ENCODE measurements at places on chromosomes 7 and 10.
A peak's percentile ranks its signal among the peaks of the same experiment; 100 is the strongest.

GRCh38 chr10:28094121-28094520 is 95.2 kb upstream of the ODAD2 start:
- peak; percentile 25 for DNase-seq

DNA sequence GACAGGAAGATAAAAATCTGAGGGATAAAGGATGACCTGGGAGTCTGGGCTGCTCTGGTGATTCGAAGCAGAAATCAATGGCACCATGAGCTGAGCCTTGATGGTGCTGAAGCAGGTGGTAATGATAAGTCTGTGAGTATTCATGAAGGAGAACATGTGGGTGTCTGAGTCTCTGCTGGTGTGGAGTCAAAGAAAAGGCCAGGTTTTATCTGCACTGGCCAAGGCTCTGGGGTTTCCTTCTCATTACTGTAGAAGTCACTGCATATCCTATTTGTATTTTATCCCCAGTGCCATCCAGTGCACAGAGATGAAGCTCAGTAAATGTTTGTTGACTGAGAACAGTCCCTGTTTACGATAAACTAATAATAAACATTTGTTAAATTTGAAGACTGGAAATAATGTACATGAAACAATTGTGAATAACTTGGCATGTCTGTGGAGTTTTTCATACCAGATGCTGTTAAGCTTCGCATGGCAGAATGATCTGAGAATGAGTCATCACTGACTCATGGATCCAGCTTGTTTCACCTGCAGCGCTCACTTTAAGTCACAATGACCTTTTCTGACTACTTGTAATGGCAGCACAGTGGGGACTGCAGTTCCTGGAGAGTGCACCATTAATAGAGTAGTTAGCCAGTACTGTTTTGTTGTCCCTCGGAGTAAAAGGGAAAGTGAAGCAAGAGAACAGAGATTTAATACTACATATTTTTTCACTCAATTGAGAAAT is 538.5 kb downstream of the HTR7 start:
- no peak for DNase-seq

- DNase-seq: no peak
Observed at GRCh38 chr7:156906200-156906649, 13.2 kb upstream of the LMBR1 start.

DNA sequence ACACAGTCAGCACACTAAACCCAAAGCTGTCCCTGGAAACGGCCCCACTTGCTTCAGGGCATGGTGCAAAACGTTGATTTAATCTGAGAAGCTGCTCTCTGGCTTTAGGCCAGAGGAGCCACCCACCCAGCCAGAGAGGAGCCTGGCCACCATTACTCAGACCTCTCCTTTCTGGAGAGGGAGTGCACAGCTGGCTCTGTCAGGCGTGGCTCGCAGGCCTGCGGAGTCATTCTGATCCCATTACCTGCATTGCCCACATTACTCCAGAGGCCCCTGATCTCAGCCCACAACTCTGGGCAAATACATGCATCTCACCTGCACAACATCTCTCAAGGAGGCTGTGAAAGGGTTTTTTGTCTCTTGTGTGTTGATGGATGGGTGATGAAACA is 370.0 kb upstream of the IGFBP3 start:
- DNase-seq: no peak

Data from spinal cord (tissue), 10 donors.